Stimulated activated CD8-positive, alpha-beta memory T cell treated with anti-CD3 and anti-CD28 coated beads, Interleukin-12 subunit alpha, Interleukin-12 subunit beta, amount 100 ng/mL, for 1 hour (primary cell): ENCODE measurements at places on chromosomes 16 and 17.

DNA sequence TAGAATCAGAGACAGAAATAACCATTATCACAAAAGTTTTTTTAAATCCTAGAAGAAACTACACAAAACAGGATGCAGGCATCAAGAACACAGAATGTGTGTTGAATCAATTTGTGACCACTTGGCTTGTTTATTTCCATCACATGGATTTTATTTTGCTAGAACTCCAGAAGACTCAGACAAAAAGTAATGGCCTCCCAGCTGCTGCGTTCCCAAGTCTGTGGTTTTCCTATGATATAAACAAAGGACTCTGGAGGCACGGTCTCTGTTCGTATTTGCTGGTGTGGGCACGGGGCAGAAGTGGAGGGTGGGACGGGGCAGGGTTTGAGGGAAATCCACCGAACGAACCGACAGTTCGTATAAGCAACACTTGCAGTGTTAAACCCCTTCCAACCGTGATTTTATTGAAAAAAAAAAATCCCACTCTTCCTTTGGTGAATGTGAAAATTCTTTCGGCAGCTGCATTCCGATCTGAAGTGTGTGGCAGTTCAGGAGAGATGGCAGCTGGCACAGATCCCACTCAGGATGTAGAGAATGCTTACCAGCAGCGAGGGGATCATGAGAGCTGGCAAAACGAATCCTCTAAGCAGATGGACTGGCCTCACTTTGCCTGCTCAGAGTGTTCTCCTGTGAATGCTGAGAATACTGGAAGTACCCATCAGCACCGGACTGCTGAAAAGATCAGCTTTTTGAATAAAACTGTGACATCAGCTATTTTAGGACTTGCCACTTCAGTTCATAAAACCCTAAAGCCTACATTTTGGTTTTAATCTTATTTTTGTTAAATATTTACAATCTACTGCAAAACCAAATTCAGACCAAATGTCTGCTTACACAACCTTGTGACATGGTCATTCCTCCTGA is 165.2 kb downstream of the VPS53 start:
- DNase-seq: no peak

DNA sequence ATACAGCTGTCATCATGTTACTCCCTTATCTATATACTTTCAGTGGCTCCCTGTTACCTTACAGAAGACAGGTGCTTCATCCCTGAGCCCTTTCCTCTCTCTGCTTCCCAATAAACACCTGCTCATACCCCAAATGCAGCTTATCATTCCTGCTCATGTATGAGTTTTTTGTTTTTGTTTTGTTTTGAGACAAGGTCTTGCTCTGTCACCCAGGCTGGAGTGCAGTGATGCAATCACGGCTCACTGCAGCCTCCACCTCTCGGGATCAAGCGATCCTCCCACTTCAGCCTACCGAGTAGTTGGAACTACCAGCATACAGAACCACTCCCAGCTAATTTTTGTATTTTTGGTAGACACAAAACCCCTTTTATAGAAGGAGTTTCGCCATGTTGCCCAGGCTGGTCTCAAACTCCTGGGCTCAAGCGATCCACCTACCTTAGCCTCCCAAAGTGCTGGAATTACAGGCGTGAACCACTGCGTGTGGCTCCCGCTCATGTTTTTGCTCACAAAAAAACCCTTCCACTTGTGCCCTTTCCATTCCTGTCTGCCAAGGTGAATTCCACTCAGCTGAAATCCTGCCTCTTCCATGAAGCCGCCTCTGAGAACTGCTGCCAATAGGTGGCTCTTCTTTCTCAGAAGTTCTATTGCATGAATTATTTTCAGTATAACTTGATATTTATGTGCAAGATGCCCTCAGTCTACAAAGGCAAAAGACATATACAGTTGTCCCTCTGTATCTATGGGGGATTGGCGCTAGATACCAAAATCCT is 7.9 kb upstream of the RNF157 start:
- DNase-seq: no peak

DNA sequence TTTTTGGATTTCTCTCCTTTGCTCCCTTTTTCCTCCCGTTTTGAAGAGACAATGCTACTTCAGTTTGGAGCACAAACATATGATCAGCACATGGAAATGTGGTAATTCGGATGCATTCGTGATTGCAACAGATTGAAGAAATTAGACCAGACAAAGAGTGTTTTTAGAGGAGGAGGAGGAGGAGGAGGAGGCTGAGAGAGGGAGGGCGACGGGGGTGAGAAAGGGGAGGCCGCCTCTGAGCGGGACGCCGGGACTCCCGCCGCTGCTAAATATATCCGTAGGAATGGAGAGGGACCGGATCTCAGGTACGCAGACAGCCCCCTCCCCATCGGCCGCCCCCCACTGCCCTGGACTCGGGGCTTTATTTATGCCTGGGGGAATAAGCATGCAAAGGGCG is 179.3 kb downstream of the SEC14L1 start:
- no peak for DNase-seq

- DNase-seq: no peak
Measured at GRCh38 chr17:33199571-33200510, 93.3 kb downstream of the ASIC2 start.

GRCh38 chr16:82456683-82457082 is 170.1 kb upstream of the CDH13 start:
- peak; percentile 4 for DNase-seq

GRCh38 chr16:1182950-1183907 is 30.3 kb downstream of the CACNA1H start:
- no peak for DNase-seq

- DNase-seq: no peak
Measured at GRCh38 chr17:16913463-16913862, 58.5 kb downstream of the TNFRSF13B start.

DNA sequence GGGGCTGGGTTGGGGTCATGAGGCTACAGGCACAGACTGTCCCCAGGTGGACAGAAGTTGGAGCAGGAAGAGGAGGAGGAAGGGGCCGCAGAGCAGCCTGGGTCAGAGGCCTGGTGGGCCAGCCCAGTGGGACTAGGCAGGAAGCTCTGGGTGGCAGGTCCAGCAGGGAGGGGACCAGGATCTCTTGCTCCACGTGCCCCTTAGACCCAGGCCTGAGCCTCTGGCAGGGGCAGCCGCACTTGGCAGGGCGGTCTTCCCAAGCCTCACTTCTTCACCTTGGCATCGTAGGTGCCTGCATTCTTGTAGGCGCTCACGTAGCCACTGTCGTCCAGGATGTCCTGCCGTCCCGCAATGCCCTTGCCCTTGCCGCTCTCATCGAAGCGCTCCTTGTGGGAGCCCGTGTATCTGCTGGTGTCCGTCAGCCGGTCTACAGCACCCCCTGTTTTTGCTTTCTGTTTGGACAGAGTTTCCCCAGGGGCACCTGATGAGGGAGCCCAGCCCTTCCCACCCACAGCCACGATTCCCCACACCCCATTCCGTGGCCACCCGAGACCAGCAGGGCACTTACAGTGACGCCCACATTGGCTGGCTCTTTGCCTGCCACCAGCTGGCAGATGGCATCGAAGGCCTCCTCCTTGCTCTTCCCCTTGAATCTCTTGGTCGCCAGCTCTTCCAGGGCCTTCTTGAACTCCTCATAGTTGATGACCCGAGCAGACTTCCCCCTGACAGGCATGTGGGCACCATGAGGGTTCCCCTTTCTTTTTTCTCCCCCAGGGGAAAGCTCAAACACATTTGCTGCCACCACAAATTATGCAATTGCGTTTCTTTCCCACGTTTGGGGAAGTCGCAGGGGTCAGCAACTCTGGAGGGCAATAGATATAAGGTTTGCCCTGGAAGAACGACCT is 3.1 kb downstream of the TPPP3 start:
- no peak for DNase-seq

DNA sequence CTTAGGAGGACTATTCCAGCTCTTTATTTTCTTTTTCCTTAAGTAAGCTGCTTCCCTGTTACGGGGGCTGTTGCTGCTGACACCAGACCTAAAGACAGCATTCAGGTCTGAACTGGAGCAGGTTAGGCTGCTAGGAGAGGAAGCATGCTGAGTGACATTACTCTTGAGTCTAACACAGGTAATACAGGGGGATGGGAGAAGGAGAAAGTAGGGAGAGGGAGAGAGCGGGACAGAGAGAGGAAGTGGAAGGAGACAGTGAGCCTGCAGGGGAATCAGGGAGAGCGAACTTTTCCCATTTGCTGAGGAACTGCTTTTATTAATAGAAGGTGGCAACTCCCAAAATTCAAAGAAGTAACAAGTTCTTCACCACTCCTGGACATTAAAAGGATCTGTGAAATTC is 130.9 kb downstream of the PARN start:
- DNase-seq: no peak
